ENCODE measurements at places on chromosomes 1 and 21.

- no peak for DNase-seq
These were observed 85.1 kb downstream of the STUM start for GRCh38 chr1:226633541-226634165.

DNA sequence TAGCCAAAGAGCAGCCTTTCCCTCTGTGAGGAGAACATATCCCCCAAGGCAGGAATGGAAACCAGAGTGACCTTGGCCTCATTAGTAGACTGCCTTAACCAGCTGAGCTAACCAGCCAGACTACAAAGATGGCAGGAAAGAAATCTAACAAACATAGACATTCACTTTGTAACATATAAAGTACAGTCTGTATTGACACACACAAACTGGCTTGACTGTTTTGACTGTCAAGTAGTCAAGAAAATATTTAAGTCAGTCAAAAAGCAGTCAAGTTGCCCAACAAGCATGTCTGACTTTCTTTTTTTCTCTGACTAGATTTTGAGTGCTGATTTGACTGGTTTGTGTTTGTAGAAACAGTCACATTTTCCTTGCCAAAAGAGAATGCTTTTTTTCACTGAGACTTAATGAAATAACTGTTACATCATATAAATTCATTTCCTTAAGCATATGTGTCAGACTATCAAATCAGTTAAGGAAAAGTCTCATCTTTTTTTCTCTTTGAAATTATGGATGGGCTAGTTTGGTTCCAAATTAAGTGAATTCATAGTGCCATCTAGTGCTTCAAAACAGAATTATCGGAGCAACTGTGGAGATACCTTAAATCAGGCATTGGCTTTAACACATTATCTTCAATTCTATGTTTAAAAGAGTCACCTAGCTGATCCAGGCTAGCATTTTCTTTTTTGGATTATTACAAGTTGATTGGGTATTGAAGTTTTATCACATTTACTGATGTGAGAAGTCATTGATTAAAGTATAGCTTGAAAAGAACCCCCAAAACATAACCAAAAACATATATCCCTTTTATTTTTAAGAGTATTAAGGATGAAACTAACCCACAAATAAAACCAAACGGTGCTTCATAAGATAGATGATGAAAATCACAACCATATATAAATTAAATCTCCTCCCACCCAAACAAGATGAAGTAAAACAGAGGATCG is 75.0 kb downstream of the ATP6V1G3 start:
- no peak for DNase-seq

DNA sequence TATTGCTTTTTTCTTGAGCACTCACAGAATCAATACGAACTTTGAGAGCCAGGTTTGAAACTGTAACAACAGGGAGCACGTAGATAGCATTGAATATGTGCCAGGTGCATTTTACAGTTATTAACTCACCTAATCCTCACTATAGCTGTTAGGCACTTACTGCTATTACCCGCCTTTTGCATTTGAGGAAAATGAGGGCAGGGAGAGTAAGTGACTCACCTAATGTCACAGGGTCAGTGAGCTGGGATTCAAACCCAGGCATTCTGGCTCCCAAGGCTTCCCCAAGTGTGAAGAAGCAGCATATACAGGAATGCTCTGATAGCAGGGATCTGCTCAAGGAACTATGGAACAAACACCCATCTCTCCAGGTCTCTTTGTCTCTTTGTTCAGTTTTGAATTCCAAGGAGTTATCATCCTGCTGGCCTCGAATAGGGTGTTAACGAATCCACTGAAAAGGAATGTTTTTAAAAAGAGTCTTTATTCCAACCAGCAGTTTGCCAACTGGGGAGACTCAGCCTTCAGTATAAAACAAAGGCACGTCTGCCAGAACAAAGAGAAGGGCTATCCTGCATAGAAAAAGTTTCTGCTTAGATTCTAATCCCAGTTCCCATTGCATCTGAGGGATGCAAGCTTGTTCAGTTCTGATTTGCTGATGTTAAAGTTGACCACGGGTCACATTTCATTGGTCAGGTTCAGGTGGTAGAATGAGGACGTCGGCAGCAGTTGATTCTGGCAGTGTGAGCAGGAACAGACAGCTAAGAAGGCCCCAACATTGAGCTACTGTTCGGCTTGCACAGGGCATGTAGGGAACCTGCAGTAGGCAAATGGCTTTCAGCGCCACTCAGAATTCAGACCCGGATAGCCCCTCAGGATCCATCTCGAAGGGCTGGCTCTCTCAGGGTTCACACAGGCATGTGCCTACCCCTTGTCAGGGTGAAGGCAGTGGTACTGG is 22.1 kb downstream of the TRIM67 start:
- no peak for DNase-seq

DNA sequence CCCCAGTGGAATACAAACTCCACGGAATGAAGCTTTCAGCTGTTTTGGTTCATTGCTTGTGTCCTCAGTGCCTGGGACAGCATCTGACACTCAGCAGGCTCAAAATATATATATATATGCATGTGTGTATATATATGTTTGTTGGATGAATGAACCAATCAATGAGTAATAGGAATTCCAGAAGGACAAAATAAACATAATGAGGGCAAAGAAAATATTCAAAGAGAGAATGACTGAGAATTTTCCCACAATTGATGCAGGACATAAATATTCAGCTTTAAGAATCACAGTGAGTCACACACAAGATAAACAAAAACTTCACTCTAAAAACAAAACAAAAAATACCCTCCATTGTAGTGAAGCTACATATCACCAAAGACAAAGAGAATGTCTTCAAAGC is 64.0 kb downstream of the CHD5 start:
- no peak for DNase-seq

DNA sequence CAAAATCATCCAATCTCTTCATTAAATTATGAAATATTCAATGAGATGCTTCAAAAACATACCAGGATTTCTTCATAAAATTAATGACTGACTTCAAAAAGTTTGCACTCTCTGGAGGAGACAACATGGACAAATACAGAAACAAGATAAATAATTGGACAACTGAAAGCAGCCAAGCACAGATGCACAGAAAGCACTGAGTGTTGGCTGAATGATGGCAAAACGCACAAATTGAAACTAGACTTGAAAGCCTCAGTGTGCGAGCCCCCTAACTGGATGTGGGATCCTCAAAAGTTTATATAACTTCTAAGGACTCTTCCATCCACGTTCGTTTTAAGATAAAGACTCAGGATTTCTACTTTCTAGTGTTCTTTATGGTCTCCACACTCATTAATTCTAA is 27.9 kb downstream of the RGS18 start:
- DNase-seq, result no peak

GRCh38 chr1:32454726-32455125 is 10.1 kb upstream of the ZBTB8B start:
- DNase-seq, result no peak

DNA sequence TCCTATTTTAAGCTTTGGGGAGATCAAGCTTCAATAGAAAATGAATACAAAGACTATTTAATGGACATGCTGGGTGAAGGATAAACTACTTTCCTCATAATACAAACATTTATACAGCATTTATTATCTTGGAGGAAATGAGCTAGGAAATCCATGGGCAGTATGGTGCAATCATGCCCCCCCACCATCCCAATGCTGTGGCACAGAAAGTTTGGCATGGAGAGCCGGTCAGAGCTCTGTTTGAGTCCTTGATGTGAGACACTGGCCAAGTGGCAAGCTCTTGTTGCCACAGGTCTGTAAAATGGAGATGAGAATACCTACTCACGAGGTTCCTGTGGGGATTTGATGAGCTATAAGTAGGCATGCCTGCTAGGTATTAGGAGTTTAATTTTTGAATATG is 120.6 kb downstream of the MAB21L3 start:
- DNase-seq, result no peak

- DNase-seq, result no peak
These were observed 315.4 kb downstream of the DSCAM start for GRCh38 chr21:40531431-40532110.

DNA sequence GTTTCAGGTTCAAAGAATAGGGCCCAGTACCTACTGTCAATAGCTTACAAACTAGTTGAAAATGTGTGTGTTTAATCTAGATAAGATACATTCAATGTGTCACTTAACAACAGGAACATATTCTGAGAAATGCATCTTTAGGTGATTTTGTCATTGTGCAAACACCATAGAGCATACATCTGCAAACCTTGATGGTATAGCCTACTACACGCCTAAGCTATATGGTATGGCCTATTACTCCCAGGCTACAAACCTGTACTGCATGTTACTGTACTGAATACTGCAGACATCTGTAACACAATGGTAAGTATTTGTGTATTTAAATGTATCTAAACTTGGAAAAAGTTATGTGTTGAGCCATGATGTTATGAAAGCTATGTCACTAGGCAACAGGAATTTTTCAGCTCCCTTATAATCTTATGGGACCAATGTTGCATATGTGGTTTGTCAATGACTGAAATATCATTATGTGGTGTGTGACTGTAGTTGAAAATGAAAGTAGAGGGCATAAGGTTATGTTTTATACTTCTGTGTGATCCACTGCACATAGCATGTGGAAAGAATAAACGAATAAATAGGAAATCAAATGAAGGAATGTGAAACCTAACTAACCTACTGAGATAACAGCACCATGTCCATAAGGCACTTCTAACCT is 129.0 kb upstream of the CAMK1G start:
- no peak for DNase-seq

GRCh38 chr1:207876131-207876530 is 34.8 kb downstream of the CD34 start:
- no peak for DNase-seq

DNA sequence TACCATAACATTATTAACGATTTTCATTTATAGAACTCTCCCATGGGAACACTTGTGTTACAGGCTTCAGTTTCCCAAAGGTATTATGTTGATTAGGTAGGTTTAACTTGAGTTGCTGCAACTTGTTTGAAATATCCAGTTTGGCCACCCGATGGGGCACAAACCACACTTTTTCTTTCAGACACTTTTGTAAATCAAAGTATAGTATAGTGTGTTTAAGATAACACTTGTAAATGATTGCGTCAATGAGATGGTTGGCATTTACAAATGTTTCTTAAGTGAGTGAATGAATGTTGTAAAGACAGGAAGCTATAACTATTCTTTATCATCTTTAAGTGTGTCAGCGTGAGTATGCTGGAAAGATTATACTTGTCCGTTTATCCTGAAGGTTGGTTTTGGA is 4.3 kb downstream of the XPR1 start:
- no peak for DNase-seq

DNA sequence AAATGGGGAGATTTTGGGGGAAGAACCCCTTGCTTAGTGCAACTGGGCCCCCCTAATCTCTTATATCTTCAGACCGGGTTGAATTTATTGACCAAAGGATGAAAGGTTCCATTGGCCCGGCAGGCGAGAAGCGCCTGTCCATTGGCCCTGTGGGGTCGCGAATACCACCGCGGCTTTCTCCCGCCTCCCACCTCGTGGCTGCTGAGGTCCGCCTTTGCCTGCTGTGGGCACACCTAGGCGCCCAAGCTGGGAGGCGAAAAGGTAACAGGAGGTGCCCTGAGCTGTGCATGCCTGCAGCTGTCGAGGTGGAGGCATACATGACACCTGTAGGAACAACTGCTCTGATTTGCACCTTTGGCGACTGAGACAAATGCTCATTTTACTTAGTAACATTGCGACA is 21.1 kb upstream of the FLG2 start:
- DNase-seq, result no peak

- DNase-seq, result no peak
These were observed 641.2 kb downstream of the PTPRC start for GRCh38 chr1:199279872-199280645.

- DNase-seq, result no peak
These were observed 36.3 kb upstream of the MAGOH start for GRCh38 chr1:53274541-53275185.

- DNase-seq, result no peak
These were observed 2.0 kb upstream of the PIP5K1A start for GRCh38 chr1:151196292-151196800.

GRCh38 chr1:205343431-205344065 is 13.2 kb downstream of the KLHDC8A start:
- no peak for DNase-seq

- DNase-seq, result no peak
These were observed 81.3 kb downstream of the UROD start for GRCh38 chr1:45093334-45093733.

DNA sequence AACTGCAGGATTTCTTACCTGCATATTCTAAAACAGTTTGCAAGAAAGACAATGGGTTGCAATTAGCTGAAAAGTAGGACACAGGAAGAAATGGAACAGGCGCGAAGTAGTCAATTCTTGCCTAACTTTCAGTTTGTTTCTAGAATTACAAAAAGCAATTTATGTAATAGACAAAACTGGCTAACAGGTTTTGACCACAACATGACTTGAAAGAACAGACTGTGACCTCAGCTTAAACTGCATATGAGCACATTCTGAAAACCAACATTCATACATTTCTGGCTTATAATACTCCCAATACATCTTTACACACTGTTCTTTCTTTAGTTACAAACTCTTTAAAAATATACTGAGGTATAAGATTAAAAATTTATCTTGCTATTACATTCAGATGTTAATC is 405.9 kb upstream of the B3GALT2 start:
- DNase-seq, result no peak

GRCh38 chr1:174021591-174022079 is 522 bp downstream of the RC3H1 start:
- DNase-seq, result peak; percentile 18

DNA sequence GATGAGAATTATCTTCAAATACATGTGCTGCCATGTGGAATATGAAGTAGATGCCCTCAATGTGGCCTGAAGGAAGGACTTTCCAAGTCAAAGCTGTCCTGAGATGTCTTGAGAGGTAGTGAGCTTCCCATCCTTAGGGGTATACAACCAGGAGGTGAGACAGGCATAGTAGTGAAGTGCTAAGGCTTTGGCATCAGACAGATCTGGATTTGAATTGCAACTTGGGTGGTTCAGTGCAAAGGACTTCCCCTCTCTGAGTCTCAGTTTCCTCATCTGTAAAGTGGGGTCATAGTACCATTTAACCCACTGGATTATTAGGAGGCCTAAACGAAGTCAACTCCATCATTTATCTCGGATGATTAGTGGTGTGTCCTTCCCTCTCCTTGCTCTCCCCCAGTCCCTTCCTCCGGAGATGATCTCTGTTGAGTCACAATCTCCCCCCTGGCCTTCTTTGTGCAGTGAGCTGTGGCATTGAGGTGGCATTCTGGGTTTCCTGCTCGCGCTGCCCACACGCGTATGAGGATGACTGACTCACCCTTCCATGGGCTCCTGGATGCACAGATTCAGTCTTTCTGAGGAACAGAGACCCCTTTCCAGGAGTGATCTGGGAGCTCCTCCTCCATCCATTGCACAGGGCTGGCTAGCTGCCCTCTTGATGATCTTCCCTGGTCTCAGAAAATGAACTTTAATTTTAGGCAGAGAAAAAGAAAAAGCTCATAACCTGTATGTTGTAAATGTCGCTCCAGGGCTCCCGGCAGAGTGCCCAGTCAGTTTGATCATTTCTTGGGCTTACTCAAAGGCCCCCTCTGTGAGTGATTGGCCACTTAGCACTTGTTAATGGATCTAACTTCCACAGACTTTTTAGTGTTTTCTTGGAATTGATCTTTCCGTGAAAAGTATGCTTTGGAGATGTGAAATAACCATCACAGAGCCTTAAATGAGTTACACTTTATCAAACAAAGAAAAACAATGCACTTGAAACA is 354.6 kb downstream of the PTPRU start:
- DNase-seq, result no peak

- no peak for DNase-seq
These were observed 1.8 kb upstream of the DMBX1 start for GRCh38 chr1:46487818-46488218.

- DNase-seq, result no peak
These were observed 527.5 kb upstream of the DAB1 start for GRCh38 chr1:57951390-57951789.

- DNase-seq, result no peak
These were observed 131.6 kb downstream of the LHX8 start for GRCh38 chr1:75265792-75266191.

All from GM12892 (cell line).